ENCODE measurements at places on chromosomes 4 and X.

DNA sequence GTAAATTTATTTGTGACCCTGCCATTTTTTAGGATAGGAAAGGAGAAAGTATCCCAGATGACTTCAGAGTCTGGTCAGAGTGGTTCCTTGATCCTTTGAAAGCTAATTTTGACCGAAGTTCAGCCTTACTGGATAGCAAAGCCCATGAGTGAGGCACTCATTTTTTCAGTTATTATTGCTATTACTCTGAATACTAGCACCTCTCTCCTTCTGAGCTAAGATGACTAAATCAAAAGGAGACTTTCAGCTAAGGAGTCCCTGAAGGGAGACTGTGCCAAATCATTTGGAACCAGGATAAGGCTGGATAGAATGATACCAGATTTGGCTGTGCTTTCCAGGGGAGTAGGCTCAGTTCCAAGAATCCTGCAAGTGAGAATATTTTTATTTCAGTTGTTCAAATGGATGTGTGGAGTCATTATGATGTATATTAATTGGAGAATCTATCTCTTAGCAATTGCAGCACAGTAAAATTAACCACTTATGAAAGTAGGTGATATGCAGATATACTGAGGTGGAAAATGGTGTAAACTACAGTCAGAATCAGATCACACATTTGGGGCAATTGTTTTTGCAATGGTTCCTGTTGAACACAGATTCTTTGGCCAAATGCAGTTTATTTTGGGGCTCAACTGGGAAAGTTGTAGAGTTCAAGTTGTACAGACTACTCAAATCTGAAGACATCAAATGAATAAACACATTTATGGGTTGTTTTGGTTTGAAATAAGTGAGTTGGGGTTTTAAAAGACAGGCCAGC is 1.2 kb downstream of the P2RY10 start:
- DNase-seq = no peak

GRCh38 chrX:24515447-24515846 is 50.4 kb downstream of the PDK3 start:
- DNase-seq = no peak

DNA sequence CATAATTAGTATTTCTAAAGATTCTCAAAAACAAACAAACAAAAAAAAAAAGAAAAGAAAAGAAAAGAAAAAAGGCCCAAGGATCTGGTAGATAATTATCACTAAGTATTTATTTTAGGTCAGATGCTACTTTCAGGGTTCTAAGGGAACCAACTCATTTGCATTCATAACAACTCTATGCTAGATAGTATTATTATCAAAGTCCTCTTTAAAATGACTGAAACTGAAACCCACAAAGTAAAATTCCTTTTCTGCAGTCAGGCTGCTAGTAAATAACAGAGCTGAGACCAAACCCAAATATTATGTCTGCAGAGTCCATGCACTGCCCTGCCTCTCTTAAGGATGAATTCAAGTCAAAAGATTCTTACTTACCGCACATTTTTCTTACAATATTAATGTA is 38.3 kb upstream of the MAPK10 start:
- no peak for DNase-seq

- DNase-seq = no peak
Measured at GRCh38 chr4:84681486-84682274, 98.8 kb downstream of the CDS1 start.

DNA sequence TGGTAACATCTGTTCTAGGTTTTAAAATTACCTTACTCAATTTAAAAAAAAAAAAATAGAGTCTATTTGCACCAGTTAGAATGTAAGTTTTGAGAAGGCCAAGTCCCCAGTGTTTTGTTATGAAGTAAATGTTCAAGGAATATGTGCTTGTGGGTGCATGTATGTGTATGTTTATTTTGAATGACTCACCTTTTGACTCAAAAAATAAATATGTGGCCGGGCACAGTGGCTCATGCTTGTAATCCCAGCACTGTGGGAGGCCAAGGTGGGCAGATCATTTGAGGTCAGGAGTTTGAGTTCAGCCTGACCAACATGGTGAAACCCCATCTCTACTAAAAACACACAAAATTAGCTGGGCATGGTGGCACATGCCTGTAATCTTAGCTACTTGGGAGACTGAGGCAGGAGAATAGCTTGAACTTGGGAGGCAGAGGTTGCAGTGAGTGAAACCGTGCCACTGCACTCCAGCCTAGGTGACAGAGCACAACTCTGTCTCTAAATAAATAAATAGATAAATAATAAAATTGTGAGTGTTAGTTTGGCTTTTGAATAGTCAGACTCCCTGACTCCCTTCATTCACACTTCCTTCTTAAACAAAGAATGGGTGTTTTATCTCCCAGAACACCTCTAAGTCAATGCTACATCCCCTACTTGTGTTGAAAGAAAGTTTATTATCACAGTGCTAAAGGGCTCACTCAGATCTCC is 511.3 kb upstream of the PCDH7 start:
- DNase-seq = no peak

- DNase-seq = no peak
Measured at GRCh38 chr4:71978210-71978835, 53.5 kb upstream of the NPFFR2 start.

GRCh38 chrX:48826876-48827653 is 752 bp downstream of the ERAS start:
- no peak for DNase-seq

DNA sequence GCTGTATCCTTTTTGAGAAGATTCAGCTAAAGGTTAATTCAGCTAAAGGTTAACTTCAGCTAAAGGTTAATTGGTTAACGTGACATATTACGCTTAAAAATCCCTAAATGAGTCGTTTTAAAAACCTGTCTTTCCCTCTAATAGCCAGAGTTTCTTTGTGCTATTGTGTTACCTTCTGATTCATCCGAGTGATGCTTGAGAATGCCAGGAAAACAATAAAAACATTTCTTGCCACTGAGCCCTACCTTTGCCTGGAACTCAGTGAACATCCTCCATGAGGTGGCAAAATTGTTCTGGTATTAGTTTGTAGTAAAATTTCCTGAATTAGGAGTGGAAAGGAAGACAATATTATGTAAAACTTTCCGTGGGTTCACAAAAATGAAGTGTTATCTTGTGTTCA is 13.7 kb upstream of the TMPRSS11E start:
- DNase-seq = no peak

DNA sequence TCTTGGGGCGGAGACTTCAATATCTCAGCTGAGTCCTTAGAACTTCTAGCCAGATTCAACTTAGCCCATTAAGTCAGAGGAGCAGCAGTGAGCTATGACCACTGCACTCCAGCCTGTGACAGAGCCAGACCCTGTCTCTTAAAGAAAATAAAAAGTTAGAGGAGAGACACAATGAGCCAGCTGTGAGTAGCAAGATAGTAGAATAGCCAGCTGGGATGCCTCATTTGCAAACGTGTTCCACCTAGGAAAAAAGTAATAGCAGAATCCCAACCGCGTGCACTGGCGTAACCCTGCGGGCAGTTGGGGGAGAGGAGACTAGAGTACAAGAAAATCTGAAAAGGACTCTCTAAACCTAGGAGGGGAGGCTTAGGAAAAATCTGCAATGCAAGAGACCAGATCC is 133.2 kb upstream of the ANXA3 start:
- no peak for DNase-seq

DNA sequence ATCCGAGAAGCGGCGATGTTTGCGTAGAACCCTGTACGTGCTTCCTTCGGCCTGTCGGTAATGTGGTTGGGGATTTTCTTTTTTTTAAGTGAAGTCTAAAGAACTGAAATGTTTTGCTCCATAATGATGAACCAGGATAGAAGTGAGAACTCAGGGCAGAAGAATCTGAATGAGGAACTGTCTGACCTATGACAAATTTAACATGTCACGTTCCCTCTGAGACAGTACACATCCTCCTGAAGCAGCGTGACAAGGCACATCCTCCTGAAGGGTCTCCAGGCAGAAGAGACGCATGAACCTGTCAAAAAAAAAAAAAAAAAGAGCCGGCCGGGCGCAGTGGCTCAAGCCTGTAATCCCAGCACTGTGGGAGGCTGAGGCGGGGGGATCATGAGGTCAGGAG is 6.2 kb downstream of the CSF2RA start:
- DNase-seq = no peak

DNA sequence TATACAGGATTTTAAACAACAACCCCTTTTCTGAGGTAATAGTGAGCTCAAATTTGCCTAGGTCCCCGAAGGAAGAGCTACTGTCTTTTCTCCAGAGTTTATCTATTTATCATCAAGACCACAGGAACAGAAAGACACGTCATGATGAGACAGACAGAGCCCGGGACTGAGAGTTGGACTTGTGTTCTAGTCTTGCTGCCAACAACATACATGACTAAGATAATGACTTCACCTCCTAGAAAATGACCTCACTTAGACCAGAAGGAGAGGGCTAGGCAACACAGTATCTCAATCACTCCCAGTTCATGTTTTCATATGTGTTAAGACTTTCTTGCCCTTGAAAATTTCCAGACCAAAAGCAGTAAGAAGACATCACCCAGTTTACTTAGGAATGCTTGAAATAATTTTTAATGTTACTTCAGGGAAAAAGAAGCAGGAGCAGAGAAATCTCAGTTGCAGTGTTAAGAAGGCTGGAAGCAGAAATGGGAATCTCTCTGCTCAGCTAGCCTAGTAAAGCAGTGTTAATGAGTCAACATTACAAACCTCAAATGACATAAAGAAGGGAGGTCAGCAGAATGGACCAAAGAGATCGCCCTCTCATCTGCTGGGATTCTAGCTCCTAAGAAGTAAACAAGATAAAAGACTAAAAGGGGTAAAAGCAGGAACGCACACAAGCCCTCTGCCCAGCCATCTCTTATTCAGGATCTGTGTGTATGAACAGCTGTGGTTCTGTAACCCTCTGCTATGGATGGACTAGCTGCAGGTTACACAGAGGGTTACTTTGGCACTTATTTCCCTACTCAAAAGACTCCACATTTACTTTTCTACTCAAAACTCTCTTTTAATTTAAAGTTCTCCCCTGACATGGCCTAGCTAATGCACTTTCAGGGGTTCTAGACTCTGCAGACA is 24.8 kb downstream of the PDGFC start:
- no peak for DNase-seq

GRCh38 chr4:94621491-94622080 is 136.2 kb upstream of the BMPR1B start:
- no peak for DNase-seq

GRCh38 chr4:101125045-101125942 is 222.0 kb downstream of the PPP3CA start:
- no peak for DNase-seq

- no peak for DNase-seq
Measured at GRCh38 chrX:55161581-55161980, 58.6 kb upstream of the PAGE5 start.

DNA sequence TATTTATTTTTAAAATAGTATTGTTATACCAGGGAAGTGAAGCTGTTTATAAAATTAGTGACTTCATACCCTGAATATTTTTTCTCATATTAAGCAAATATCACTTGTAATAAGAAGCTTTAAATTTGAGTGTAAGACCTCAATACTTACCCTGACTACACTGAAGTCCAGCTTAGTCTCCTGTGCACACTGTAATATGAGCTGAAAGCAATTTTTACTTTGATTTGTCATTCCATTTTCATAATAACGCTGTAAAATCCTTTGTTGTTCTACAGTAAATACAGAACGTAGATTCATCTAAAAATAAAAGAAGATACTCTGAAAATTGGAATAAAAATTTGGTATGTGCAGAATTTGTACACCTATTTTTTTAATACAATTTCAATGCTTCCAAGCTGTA is 27.2 kb downstream of the HDX start:
- no peak for DNase-seq

DNA sequence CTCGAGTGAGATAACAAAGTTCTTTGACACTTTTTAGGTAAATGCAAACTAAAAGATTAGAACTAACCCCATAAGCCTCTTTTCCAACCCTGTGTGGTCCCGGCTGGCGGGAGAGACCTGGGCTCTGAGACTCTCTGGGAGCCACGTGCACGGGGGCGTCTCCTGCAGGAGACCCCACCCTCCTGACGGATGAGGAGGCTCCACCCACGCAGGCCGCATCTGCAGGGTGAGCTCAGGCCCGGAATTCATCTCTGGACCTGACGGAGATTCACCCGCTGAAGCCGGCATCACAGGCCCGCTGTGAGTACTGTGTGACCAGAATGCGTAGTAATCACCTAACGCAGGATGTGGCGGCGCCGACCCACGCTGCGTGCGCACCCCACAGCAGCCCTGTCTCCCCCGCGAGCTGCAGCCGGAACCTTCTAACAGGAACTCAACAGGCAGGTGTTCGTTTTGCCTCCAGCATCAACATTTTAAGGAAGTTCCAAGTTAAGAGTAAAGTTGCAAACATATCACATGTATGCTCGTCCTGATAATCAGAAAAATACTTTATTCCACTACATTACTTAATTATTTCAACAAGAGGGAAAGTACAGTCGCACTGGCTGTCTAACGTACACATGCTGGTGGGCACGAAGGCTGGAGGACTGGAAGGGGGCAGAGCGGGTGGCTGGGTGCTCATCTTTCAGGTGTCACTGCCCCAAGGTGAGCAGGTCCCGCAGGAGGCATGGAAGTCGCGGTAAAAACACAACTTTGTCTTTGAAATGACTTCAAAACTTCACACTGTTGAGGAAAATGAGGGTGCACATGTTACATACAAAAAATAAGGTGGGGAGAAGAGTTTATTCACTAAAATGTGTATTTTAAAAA is 44.5 kb downstream of the FGFRL1 start:
- DNase-seq = peak; percentile 66

DNA sequence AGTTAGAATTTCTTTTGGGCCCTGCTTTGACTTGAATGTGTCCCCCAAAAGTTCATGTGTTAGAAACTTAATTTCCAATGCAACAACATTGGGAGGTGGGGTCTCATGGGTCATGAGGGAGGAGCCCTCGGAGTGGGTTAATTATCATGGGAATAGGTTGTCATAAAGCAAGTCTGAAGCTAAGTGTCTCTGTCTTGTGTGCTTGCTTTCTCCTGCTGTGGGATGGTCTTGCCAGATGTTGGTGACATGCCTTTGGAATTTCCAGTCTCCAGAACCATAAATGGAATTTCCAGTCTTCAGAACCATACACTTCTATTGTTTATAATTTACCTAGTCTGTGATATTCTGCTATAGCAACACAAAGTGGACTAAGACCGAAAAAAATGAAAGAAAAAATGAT is 71.6 kb downstream of the RASL11B start:
- no peak for DNase-seq

- DNase-seq = no peak
Measured at GRCh38 chrX:142251680-142252079, 46.6 kb upstream of the MAGEC2 start.

- DNase-seq = no peak
Measured at GRCh38 chrX:73728602-73729001, 165.6 kb downstream of the CHIC1 start.

GRCh38 chr4:21845663-21846062 is 102.9 kb downstream of the KCNIP4 start:
- DNase-seq = no peak

DNA sequence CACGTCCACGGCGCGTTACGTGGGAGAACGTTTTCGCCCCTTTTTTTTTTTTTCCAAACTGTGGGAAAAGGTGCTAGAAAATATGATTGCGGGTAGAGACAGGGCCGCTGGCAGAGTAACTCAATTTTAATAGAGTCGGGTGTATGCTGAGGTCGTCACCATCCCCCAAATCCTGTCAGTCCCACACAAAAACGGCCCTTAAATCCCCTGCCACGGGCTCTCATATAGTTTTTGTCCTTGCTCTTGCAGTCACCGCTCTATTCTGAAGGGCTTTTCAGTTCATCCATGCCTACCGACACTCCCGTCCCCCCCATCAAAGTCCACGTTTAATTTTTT is 796 bp upstream of the MED14 start:
- DNase-seq = no peak

GRCh38 chr4:122826553-122827257 is at the start of gene FGF2:
Gene FGF2 (plus strand): TSS chr4:122826831. CDS start chr4:122827175, 344 bp downstream.
- DNase-seq = no peak
